ENCODE measurements at places on chromosomes 3 and 15.

- ATAC-seq, result no peak
These were observed 49.4 kb downstream of the ZNF280D start for GRCh38 chr15:56683908-56684307.

DNA sequence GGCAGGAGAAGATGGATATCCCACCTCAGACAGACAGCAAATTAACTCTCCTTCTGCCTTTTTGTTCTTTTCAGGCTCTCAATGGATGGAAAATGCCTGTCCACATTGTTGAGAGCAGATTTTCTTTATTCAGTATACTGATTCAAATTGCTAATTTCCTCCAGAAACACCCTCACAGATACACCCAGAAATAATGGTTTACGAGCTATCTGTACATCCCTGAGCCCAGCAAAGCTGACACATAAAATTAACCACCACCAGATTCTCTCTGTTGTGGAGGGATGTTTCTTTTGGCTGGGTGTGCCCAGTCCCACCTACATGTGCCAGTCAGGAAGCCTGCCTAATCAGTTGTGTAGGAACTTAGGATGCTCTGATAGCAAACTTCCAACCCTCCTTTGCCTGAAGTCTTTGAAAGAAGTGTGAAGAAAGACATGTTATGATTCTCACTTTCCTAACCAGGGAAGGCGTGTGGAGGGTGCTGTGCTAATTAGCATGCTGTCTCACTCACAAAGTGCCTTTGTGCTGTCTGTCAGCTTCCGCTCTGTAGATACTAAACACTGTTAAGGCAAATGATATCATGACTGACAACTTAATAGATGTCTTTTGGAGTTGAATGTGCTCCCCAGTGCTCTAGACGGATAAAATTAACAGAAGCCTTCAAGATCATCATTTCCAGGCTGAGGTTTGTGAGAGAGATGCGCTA, 208.5 kb downstream of the CLSTN2 start:
- ATAC-seq, result no peak

- ATAC-seq, result peak; percentile 6
These were observed 656 bp downstream of the CD47 start for GRCh38 chr3:108090049-108090700.

GRCh38 chr3:197343656-197344408, 45.4 kb upstream of the DLG1 start:
- no peak for ATAC-seq

GRCh38 chr15:70792171-70792573, 28.8 kb upstream of the UACA start:
- no peak for ATAC-seq
